Fibroblast of mammary gland (primary cell): ENCODE measurements at places on chromosomes 12 and 14.

- DNase-seq: no peak
Observed at GRCh38 chr12:24931666-24932405, 17.1 kb downstream of the BCAT1 start.

- peak; percentile 6 for DNase-seq
Observed at GRCh38 chr12:50785406-50786001, 21.6 kb downstream of the ATF1 start.

GRCh38 chr12:53985994-53986685, 1.2 kb downstream of the HOXC10 start:
- no peak for DNase-seq

DNA sequence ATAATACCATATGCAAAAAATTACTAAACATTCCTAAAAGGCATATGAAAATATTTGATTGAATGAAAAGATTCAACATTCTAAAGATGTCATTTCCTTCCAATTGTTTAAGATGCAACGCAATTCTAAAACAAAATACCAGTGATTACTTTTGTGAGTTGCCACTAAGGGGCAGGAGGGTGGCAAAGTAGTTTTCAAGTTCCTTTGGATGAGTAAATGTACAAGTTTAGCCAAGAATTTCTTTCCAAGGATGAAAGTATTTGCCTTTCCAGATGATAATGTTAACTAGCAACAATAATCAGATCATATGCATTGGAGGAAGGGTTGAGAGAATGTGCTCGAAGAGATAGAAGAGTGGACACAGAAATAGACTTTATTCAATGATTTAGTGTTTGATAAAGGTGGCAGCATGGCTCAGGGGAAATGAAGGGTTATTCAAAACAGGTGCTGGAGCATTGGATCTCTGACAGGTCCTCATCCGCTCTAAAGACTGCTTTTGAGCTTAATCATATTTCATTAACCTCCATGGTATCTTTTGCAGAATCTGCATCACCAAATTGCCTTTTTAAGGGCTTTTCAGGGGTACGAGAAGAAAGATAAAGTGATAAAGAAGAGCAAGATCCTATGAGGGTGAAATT, 678.5 kb upstream of the TBX3 start:
- DNase-seq: peak; percentile 47

DNA sequence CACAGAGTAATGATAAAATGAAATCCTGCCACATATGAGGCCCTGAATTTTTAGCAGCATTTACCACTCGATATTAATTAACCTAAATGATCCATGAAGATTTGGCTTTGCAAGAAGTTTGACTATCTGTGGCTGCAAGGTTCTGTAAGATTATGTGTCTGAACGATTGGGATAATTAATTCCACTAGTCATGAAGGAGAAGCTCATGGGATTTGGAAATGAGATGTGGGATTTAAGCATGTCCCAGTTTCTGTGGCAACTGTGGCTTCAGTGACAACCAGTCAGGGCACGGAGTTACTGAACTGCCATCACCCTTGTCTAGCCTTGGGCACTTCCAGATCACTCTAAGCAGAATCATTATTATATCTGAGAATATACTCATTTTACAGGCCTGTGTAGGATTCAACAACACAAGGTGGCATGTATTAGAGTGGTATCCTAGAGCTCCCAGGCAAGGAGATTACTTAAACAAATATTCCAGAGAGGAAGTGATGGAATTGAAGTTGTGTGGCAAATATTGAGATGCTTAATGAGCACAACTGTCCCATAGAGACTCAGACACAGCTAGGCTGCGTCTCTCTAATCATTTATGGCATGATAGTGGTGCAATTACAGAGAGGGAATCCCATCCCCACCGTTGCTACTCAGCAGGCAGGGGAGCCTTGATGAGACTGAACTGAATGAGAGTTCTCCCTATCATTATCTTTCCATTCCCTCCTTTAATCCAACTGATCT, 205.0 kb upstream of the KRR1 start:
- no peak for DNase-seq

- no peak for DNase-seq
Observed at GRCh38 chr14:50410071-50410470, 13.4 kb upstream of the CDKL1 start.

GRCh38 chr14:100826391-100827100, 628 bp downstream of the MEG3 start:
- DNase-seq: no peak

GRCh38 chr12:44889162-44889561, 13.0 kb upstream of the NELL2 start:
- DNase-seq: no peak

- DNase-seq: no peak
Observed at GRCh38 chr14:88481794-88482193, 73.0 kb downstream of the PTPN21 start.

GRCh38 chr14:63933711-63934110, 80.9 kb downstream of the SYNE2 start:
- no peak for DNase-seq

GRCh38 chr12:118498171-118498570, 121.8 kb downstream of the SUDS3 start:
- no peak for DNase-seq

GRCh38 chr14:68841016-68841809, 48.3 kb upstream of the ZFP36L1 start:
- DNase-seq: peak; percentile 38

GRCh38 chr14:63952933-63953437, 100.2 kb downstream of the SYNE2 start:
- DNase-seq: peak; percentile 5

DNA sequence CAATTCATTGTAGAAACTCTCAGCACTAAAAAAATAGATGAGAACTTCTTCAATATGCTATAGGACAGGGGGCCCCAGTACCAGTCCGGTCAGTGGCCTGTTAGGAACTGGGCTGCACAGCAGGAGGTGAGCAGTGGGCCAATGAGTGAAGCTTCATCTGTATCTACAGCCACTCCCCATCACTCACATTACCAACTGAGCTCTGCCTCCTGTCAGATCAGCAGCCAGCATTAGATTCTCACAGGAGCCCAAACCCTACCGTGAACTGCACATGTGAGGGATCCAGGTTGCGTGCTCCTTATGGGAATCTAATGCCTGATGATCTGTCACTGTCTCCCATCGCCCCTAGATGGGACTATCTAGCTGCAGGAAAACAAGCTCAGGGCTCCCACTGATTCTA, 15.7 kb upstream of the ANO2 start:
- DNase-seq: no peak

DNA sequence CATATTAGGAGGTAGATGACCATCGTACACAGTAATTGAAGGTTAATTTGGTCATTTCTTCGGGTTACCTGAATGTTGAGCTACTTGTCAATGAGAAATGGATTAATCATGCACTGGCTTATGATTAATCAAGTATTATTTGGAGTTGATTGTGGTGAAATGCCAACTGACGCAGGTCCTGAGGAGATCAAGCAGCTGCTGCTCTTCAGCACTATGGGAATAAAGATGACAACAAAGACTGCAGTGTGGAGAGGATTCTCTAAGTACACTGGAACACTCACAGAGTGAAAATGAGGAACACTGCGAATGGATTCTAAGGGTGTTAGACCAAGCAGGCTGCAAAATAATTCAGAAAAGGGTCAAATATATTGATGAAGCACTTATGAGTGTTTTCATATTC, 202.8 kb upstream of the DIO2 start:
- no peak for DNase-seq

DNA sequence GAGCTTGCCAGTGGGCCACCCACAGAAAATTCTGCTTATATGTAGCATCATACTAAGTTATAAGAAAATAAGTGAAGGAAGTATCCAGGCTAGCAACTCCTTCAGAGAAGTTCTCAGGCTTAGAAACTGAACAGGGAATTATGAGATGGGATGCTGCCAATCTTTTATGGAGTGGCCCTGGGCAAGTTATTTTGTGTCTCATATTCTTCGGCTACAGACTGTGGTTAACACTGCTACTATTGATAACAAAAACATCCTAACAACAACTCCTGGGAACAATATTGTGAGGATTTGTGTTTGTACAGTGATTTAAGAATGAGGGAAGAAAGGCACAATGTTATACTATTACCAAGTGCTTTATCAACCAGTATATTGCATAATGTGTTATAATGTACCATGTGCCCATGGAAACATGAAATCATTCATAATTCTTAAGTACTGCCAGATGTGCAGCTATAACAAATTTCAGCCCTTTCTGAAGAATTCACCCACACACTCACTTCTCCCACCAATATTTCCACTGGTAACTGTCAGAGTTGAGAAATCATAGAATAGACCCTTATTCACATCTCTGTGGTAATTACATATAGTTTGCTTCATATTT, 113.3 kb upstream of the SOX5 start:
- peak; percentile 52 for DNase-seq

DNA sequence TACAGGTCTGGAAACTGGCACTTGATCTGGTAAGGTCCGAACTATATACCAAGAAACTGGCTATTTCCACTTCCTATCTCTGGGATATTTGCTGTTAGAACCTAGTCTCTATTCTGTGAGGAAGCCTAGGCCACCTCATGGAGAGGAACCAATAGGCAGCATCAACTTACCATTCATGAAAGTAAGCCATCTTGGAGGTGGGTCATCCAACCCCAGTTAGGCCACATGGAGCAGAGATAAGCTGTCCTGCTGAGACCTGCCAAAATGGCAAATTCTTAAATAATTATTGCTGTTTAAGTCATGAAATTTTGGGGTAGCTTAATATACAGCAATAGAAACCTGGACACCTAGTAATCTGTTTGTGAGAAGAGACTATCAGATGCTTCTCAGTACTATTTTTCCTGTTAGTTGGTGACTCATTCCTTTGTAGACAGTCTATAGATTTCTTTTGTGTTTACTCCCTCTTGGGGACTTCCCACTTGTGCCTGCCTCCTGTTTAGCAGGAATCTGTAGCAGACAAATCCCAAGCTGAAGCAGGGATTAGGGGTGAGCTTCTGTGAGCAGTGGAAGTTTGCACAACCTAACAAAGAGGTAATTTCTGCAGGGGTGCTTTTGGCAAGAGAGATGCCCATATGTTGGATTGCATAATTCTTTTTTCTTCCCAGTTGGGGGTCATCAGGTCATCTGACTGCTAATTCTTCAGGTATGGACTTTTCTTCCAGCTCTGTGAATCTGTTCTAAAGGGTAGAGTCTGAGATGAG, 136.8 kb downstream of the IGF1 start:
- DNase-seq: peak; percentile 28

GRCh38 chr14:70890826-70891659, 16.2 kb upstream of the PCNX1 start:
- no peak for DNase-seq

DNA sequence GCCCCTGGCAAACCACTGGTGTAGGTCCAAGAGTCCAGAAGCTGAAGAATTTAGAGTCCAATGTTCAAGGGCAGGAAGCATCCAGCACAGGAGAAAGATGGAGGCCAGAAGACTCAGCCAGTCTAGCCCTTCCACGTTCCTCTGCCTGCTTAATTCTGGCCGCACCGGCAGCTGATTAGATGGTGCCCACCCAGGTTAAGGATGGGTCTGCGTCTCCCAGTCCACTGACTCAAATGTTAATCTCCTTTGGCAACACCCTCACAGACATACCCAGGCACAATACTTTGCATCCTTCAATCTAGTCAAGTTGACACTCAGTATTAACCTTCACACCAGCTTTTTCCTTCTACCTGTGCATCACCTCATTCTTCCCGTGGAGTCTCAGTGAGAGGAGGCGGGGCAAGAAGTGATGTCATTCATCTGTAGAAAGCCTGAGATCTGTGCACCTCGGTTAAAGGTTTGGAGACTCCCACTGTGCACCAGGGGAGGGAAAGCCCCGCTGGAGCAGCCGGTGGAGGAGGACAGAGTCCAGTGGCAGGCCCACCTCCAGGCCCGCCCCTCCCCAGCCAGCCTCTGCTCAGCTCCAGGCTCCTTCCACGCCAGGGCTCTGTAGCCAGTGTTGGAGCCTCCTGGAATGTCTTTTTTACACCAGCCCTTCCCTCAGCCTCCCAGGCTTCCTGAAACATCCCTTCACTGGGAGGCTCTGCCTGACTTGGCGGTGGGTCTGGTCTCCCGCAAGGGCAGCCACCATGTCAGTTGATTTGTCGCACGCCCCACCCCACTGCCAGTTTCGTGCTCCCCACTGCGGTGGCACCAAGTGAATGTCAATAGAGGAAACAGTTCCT, 80.1 kb upstream of the DYNC1H1 start:
- no peak for DNase-seq

DNA sequence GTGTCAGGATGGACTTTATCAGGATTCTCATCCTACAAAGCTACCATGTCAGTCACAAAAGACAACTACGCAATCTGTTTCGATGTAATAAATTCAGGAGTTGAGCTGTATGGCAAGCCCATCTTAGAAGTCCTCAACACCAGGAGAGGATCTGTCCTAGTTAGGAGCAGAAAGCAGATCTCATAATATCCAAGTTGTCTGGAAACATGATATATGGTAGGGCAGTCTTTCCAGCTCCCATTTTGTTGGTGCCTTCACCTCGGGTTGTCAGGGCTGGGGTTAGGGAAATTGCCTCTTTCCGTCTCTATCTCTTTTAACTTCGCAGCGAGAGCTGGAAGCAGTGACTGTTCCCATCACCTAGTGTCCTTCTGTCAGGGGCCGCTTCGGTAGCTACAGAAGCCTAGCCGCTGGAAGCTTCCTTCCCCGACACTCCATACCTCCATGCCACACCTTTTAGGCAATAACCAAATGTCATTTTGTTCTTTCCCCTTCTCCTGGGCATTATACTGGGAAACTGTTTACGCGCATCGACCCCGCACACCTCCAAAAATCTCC, 1.4 kb downstream of the NIN start:
- DNase-seq: no peak

DNA sequence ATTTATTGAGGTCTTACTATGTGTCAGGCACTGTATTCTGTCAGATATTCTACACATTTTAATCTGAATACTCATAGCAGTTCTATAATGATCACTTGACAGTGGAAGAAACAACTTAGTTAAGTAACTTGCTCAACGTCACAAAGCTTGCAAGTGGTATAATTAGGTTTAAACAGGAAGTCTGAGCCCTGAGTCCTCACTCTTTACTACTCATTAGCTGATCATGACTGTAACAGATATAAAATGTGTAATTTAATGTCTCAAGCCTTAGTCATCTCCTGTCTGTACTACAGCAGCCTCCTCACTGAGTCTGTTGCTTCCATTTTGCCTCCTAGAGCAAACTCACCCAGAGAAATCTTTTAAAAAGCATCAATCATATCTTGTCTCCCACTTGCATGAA, 38.9 kb downstream of the PPP4R4 start:
- DNase-seq: peak; percentile 71

DNA sequence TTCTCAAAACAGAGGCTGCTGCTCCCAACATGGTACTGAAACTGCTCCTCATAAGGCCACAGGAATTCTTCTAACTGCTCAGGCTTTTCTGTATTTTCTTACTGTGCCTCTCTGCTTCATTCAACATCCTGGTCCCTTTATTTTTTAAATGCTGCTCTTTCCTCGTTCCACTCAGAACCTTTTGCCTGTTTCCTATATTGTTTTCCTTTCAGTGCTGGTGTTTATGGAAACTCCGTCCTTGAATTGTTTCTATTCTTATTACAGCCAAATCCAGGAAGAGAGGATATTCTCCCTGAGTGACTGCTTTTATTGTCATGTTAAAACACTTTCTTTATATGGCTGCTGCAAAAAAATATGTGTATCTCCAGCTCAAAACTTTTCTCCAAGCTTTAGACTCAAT, 173.0 kb upstream of the E2F7 start:
- DNase-seq: no peak

GRCh38 chr12:84413656-84414055, 498.9 kb downstream of the SLC6A15 start:
- no peak for DNase-seq

GRCh38 chr14:33369972-33370371, 431.3 kb downstream of the NPAS3 start:
- no peak for DNase-seq
